ENCODE measurements at places on chromosomes 2 and 18.

GRCh38 chr2:109712746-109713145, 81.4 kb upstream of the RGPD5 start:
- peak; percentile 5 for DNase-seq

GRCh38 chr2:225069477-225069876, 27.2 kb upstream of the DOCK10 start:
- DNase-seq: no peak

DNA sequence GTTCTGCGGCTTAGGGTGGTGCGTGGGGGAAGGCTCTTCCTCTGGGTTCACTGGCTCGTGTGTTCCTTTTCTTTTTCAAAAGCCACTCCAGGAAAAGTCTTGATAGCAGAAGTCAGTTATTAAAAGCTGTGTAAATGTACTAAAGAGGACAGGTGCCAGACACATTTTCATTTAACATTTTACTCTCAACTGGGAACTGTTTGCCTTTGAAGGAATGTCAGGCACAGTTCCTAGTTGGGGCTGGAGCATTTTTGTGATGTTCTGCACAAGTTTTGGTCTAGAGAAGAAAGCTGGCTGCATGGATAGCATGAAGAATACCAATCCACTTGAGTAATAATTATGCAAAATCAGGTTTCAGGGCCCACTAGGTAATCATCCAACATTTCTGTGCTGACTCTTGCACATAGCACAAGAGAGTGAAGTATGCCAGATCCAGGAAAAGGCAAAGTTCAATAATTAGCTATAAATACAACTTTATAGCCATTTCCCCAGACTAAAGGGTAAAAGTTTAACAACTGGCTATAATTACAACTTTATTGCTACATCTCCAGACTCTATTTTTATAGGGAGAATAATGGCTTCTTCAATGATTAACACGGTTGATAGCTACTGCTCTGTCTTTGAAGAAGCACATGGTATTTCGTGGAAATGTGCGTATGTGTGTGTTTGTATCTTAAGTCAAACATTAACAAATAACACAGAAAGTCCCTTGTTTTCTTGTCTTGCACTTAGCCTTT, 16.2 kb downstream of the SCYGR8 start:
- no peak for DNase-seq

- no peak for DNase-seq
Measured at GRCh38 chr2:112462178-112462577, 19.8 kb upstream of the TTL start.

Measured in vagina (tissue), 2 donors.